ENCODE measurements at places on chromosomes 2 and 18.

DNA sequence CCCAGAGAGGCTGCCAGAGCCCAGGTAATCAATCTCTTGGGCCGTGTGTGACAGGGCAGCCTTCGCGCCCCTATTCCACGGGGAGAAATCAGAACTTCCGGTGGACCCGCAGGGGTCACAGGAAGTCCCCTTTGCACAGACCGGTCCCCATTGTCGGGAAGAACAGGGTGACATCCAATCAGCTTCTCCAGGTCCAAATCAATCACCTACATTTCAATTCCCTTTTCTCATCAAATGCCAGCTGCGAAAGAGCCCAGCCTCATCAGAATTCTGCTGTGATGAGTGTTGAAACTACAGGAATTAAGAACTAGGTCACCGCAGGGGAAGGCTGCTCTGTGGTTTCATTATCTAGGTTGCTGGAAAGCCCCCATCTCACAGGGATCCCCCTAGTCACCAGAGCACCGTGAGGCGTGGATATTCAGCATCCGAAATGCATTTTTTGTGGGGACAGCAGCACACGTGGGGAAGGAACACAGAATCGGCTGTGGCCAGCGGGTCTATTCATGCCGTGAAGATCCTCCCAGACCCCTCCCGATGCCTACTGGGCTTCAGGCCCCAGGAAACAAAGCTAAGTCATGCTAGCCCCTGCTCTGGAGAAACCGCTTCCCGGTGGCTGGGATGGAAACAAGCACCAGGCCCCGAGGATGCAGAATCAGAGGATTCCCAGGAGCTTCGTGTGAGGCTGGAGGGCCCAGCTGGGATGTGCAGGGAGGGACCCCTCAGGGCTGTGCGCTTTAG lies 193.7 kb upstream of the ID2 start:
- no peak for DNase-seq

DNA sequence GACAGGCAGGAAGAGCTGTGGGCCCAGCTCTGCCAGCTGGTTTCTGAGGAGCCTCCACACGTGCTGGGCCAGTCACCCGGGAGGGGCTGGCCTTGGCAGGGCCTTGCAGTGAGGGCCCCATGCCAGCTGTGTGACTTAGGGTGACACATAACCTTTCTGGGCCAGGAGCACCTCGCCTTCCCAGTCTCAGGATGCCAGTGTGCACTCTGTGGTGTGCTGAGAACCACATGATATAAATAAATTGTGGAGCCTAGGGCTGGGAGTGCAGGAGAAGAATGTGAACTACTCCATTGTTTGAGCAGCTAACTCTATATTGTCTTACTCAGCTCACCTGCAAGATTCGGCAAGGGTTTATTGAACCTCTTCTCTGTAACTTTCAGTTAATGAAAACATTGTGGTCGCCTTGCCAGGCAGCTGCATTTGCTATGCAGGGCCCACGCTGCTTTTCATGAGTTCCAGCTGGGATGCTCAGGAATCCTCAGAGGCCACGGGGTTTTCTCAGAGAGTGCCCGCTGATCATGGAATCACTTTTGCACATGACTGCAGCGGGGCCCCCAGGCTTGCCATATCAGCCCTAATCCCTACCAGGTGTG lies 222.3 kb downstream of the SH3RF3 start:
- DNase-seq = no peak

DNA sequence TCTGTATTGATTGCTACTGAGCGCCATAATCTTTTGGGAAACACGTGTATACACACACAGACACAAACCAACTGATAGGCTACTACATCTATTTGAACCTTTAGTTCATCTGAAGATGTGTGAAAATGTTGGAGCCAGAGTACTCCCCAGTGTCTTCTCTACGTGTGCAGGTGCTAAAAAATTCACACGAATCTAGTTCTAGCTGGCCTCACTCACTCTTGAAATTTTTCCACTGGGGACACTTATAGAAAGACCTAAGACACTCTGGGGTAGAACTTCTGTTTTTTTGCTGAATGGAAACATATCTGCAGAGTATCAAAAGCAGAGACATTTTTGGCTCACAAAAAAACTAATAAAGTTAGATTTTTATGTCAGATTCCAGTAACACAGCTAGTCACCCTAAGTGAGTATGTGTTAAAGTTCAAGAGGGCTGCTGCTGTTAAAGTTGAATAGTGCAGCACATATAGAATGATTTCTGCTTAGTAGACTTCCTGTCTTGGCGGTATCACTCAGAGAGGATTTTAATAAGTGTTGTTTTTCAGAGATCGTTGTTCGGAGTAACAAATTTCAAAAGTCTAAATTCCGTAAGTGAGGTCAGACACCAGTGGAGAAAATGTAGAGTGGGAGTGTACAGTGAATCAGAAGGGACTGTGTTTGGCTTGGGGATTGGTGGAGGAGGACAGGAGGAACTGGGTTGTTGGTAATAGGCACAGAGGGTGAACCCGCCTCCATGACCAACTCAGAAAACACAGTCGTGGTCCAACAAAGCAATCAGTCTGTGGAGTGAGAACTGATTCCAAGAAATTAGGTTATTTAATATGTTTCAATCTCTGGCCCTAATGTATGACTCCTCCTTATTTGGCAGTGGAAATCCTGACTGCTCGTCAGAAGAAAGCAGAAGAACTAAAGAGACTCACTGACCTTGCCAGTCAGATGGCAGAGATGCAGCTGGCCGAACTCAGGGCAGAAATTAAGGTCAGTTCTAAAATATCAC lies 43.1 kb downstream of the KCTD18 start:
- no peak for DNase-seq

- DNase-seq = no peak
Measured at GRCh38 chr18:23504720-23505119, 1.4 kb downstream of the RMC1 start.

All from Caco-2 (cell line).